ENCODE measurements at places on chromosomes 11 and 22. TPM values are rescaled to one million over a fixed set of nuclear protein-coding genes. Genes with fewer than 3 reads are reported as not detected.
A peak's percentile ranks its signal among the peaks of the same experiment; 100 is the strongest.

FAT3 gene
- total RNA-seq, result 3.0 TPM

THY1 gene
- 2.6 TPM for total RNA-seq

GRCh38 chr11:46339816-46340215 is 7.4 kb upstream of the DGKZ start:
- DNase-seq, result no peak

GRCh38 chr22:49979587-49980264 is 19.2 kb downstream of the PIM3 start:
- no peak for DNase-seq

- DNase-seq, result no peak
Measured at GRCh38 chr22:29307596-29308147, 1.2 kb downstream of the GAS2L1 start.

DNA sequence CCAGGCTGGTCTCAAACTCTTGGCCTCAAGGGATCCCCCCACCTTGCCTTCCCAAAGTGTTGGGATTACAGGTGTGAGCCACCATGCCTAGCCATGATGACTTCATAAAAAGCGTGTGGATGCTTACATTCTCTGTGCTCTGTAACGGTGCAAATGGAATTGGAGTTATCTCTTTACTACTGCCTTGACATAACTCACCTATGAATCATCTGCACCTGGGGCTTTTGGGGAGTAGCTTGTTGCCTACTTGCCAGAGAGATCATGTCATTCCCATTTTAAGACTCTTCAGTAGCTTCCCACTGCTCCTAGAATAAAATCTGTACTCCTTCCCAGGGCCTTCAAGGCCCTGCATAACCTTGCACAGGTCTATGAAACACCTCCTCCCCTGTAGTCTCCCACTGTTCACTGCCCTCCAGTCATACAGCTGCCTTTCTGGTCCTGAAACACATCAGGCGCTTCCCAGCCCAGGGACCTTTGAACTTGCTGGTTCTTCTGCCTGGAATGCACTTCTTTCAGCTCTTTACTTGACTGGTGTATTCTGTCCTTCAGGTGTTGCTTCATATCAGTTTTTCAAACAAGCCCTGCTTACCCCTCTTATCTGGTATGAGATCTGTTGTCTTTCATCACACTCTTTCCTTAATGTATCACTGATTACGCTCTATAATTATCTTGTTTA is 19.6 kb upstream of the MOGAT2 start:
- DNase-seq, result no peak

- DNase-seq, result no peak
Measured at GRCh38 chr11:43578346-43579170, 102.0 kb upstream of the HSD17B12 start.

GRCh38 chr11:67374571-67375281 is 1.3 kb upstream of the CLCF1 start:
- DNase-seq, result no peak

DNA sequence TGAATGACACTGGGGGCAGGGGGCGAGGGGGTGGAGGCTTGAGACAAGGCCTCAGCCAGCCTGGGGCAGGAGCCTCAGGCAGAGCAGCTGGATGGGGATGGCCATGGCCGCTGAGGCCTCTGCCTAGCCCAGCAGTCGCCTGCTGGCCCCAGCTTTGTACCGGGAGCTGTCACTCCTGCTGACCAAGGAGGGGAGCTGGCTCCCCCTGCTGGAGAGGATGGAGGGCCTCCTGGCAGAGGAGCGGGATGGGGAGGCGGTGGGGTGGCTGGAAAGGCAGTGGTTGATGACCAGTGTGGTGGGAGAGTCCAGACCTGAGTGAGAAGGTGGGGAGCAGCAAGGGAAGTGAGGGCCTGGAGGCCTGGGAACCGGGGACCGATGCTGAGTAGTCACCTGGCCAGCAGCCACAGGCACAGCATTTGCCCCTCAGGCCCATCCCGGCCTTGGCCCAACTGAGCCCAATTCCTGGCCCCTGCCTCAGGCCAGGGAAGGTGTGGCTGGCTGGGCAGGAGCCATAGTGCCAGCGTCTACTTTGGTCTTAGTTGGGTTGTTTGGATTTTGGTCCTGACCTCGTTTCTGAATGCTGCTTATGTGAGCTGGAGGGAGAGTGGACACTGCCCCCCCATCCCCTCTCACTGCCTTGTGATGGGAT is 6.0 kb upstream of the SUSD2 start:
- peak; percentile 95 for DNase-seq

- no peak for DNase-seq
Measured at GRCh38 chr11:118338637-118339061, 3.9 kb downstream of the CD3D start.
